ENCODE measurements at places on chromosomes 13 and 19.

GRCh38 chr13:103277959-103278694, 211.9 kb upstream of the SLC10A2 start:
- DNase-seq = no peak

GRCh38 chr13:42298392-42298791, 26.4 kb downstream of the AKAP11 start:
- DNase-seq = no peak

GRCh38 chr13:75935805-75936204, 299.7 kb downstream of the LMO7 start:
- no peak for DNase-seq

DNA sequence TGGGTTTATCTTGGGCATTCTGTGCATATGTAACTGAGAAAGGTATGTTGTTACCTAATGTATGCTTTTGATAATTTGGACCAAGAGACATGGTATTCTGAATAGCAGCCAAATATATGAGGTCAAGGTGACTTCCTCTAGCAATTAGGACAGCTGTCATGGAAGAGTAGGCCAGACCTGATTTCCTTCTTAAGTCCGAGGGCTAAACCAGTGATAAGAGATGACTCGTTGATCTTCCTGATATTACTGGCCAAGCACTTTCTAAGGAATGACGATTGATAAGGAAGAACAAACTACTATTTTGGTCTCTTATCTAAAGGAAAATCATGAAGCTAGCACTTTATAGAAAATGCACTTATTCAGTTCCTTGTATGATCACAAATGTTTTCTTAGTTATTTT, 42.7 kb downstream of the ARHGAP35 start:
- DNase-seq = no peak

- DNase-seq = no peak
Measured at GRCh38 chr13:110067355-110068175, 239.4 kb downstream of the COL4A1 start.

DNA sequence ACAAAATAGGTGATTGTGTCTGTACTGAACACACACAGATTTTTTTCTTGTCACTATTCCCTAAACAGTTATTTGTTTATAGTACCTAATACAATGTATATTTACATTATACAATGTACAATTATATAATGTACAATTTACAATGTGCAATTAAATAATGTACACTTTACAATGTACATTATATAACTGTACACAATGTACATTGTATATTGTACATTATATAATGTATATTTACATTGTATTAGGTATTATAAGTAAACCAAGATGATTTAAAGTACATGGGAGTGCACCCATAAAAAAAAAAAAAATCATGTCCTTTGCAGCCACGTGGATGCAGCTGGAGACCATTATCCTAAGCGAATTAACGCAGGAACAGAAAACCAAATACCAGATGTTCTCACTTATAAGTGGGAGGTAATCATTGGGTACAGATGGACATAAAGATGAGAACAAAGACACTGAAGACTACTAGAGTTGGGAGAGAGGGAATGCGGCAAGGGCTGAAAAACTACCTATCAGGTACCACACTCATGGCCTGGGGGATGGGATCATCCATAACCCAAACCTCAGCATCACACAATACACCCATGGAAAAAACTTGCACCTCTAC, 68.1 kb downstream of the ABCC4 start:
- DNase-seq = no peak

DNA sequence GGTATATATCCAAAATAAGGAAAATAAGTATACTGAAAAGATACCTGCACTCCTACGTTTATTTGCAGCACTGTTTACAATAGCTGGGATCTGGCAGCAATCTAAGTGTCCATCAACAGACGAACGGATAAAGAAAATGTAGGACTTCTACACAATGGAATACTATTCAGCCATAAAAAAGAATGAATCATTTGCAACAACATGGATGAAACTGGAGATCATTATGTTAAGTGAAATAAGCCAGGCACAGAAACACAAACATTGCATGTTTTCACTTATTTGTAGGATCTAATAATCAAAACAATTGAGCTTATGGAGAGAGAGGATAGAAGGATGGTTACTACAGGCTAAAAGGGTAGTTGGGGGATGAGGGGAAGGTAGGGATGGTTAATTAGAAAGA, 494.0 kb downstream of the UQCRFS1 start:
- DNase-seq = no peak

DNA sequence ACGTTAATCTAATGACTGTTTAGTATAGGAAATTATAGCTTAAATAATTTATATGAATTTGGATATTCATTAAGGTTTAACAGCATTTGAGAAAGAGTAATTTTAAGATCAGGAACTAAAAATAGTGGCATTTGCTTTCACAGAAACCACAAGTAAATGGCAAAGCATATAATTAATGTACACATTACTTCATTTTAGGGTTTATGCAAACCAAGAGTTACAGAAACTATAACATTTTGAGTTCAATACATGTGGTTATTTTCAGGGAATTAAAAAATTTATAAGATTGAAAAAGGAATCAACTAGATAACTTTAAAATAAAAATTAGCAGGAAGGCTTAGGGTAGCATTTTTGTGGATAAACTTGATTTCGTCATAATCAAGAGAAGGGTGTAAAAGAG, 151.7 kb upstream of the MIR17HG start:
- no peak for DNase-seq

DNA sequence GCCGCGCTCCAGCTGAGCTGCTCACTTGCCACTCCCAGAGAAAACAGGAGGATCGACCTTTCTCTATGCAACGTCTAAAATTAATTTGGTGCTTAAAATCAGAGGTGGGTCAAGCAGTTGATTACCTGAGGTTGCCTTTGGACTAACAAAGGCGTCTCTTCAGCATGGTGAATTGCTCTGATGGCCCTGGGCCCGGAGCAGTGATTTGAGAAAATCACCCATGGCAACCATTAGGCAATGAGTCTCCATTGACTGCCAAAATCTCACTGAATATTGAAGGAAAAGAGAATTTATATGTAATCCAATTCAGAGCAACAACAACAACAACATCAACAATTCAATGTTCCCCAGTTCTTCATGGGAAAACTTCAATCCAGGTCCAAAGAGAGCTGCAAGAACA, 61.8 kb downstream of the IRS2 start:
- no peak for DNase-seq

DNA sequence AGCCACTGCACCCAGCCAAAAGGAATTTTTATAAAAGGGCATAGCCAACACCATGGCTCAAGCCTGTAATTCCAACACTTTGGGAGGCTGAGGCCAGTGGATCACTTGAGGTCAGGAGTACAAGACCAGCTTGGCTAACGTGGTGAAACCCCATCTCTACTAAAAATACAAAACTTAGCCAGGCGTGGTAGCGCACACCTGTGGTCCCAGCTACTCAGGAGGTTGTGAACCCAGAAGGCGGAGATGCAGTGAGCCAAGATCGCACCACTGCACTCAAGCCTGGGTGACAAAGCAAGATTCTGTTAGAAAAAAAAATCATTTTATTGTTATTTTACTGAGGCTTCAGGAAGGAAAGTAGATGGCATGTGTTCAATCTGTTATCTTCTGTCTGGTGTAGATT, 31.3 kb upstream of the FOXO1 start:
- DNase-seq = no peak

- no peak for DNase-seq
Measured at GRCh38 chr13:30863231-30863630, 42.8 kb upstream of the MEDAG start.
